Upper lobe of right lung (tissue), 1 donor: ENCODE measurements at places on chromosomes 2 and 18. TPM values are rescaled to one million over a fixed set of nuclear protein-coding genes. Genes with fewer than 3 reads are reported as not detected.

GRCh38 chr2:236157366-236157765 lies 10.8 kb downstream of the GBX2 start:
- no peak for DNase-seq
- no peak overlapping the region for H3K4me3 ChIP-seq
- H3K27ac ChIP-seq: no peak overlapping the region
- H3K27me3 ChIP-seq: peaks cover 39% of the 10 kb centered on the region
- H3K4me1 ChIP-seq: no peaks in the 10 kb centered on the region

PKDCC gene
- total RNA-seq: 65.5 TPM

DNA sequence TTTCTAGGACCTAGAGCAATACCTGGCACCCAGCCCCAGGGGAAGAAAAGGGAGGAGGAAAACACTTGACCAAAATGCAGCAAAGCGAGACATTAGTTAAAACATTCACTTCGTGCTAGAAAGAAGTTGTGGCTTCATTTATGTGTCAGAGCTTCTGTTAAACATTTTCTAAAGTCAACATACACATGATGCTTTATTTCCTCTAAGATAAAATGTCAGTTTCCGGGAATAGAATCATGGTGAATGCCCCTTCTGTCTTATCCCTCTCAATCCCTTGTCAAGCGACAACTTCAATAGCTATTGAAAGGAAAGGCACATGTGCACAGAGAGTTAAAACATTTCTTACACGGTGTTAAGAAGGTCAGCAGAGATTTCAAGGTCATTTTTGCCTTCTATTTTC lies 404.6 kb upstream of the CWC22 start:
- DNase-seq: no peak
- H3K36me3 ChIP-seq: no peaks in the 10 kb centered on the region
- no peaks in the 10 kb centered on the region for H3K27me3 ChIP-seq
- H3K4me1 ChIP-seq: no peaks in the 10 kb centered on the region
- H3K27ac ChIP-seq: no peak overlapping the region

GRCh38 chr18:47619771-47620448 lies 310.5 kb downstream of the SMAD2 start:
- H3K36me3 ChIP-seq: no peaks in the 10 kb centered on the region
- no peak overlapping the region for H3K4me3 ChIP-seq
- H3K27ac ChIP-seq: no peak overlapping the region
- no peaks in the 10 kb centered on the region for H3K27me3 ChIP-seq
- no peak for DNase-seq
- no peaks in the 10 kb centered on the region for H3K4me1 ChIP-seq

KIF5C gene
- 0.49 TPM for total RNA-seq

GRCh38 chr2:33020883-33021282 lies 74.1 kb downstream of the LTBP1 start:
- no peaks in the 10 kb centered on the region for H3K27me3 ChIP-seq
- H3K4me1 ChIP-seq: no peaks in the 10 kb centered on the region
- DNase-seq: no peak
- H3K27ac ChIP-seq: no peak overlapping the region
- H3K36me3 ChIP-seq: no peaks in the 10 kb centered on the region

DNA sequence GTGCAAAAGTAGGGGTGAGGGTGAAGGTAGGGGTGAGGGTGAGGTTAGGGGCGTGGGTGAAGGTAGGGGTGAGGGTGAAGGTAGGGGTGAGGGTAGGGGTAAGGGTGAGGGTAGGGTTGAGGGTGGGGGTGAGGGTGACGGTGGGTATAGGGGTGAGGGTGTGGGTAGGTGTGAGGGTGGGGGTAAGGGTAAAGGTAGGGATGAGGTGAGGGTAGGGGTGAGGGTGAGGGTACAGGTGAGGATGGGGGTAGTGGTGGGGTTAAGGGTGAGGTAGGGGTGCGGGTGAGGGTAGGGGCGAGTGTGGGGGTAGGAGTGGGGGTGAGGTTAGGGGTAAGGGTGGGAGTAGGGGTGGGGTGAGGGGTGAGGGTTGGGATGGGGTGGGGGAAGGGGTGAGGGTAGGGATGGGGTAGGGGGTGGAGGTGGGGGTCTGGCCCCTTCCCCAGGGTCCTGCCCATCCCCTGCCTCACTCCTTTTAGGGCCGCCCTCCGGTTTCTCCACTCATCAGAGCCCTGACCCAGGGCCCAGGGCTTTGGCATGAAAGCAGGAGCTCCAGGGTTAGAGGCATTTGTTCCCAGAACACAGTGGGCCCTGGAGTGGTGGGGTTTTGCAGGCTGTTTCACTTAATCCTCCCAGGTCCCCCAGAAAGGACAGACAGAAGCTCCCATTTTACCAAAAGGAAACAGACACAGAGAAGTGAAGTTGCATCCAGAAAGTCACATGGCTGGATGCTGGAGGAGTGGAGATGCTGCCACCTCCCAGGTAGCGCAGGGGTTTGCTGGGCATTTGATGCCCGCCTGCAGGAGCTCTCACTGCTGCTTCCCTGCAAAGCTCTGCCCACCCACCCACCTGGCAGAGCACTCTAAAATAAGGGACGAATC lies 26.9 kb downstream of the SNORC start:
- no peak overlapping the region for H3K27ac ChIP-seq
- DNase-seq: no peak
- peaks cover 11% of the 10 kb centered on the region for H3K27me3 ChIP-seq
- no peaks in the 10 kb centered on the region for H3K36me3 ChIP-seq
- H3K4me3 ChIP-seq: no peak overlapping the region
